ENCODE measurements at places on chromosomes 1 and 21.

GRCh38 chr1:21924503-21925005 is 12.6 kb downstream of the HSPG2 start:
- no peak for DNase-seq

GRCh38 chr1:172837816-172838679 is 179.1 kb downstream of the FASLG start:
- DNase-seq: no peak

DNA sequence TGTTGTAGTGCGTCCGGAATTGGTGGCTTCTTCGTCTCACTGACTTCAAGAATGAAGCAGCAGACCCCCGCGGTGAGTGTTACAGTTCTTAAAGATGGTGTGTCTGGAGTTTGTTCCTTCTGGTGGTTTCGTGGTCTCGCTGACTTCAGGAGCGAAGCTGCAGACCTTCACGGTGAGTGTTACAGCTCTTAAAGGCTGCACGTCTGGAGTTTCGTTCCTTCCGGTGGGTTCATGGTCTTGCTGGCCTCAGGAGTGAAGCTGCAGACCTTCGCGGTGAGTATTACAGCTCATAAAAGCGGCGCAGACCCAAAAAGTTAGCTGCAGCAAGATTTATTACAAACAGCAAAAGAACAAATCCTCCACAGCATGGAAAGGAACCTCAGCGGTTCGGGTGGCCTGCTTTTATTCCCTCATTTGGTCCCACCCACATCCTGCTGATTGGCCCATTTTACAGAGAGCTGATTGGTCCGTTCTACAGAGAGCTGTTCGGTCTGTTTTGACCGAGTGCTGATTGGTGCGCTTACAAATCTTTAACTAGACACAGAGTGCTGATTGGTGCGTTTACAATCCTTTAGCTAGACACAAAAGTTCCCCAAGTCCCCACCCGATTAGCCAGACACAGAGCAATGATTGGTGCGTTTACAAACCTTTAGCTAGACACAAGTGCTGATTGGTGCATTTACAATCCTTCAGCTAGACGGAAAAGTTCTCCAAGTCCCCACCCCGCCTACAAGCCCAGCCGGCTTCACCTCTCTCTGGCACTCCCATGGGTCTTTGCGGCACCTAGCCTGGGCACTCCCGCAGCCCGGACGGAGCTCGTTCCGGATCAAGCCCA is 49.6 kb upstream of the KRTAP19-8 start:
- DNase-seq: no peak

DNA sequence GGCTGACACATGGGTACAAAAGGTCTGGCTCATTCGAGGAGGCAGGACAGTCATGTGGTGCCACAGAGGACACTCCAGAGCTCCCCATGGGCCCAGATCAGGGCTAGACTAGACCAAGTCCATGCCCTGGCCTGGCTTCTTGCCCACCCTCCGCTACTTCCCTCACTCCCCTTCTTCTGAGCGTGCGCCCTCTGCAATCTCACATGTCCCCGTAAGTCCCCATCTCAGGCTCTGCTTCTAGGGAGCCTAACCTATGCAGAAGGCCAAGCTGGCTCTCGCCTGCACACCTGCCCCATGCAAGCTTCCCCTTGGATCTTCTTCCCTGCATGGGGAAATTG is 553.6 kb downstream of the PTPRU start:
- DNase-seq: no peak

- DNase-seq: no peak
These were observed 153.3 kb upstream of the RUNX1 start for GRCh38 chr21:35202431-35202830.

DNA sequence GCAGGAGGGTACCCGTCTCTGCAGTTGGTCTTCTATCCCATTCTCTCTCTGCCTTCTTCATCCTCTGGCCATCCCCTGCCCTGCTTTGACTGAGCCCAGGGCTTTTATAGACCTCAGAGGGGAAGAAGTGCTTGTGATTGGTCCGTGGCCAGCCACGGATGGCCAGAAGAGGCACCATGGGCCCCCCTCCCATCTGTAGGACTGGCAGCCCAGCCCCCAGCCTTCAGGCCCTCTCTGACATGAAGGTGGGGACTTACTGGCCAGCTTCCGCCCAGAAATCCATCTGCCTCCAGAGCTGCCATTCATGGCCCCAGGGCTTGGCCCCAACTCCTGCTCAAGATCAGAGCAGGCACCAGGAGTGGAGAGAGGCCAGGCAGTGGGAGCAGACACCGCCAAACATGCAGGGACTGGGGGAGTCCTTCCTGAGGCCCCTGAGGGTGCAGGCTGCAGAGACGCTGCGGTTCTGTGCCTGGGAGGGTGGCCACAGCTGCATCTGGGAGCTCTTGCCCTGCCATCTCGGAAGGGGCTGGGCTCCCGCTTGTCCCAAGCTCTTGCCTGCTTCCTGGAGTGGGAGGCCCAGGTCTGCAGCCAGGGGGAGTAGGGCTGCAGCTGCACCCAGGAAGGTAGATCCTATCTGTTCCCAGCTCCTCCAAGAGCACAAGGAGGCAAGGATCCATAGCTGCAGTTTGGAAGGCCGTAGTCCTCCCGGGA is 698.6 kb upstream of the B3GALT2 start:
- DNase-seq: no peak

GRCh38 chr1:14955402-14955801 is 198.1 kb upstream of the TMEM51 start:
- DNase-seq: no peak

DNA sequence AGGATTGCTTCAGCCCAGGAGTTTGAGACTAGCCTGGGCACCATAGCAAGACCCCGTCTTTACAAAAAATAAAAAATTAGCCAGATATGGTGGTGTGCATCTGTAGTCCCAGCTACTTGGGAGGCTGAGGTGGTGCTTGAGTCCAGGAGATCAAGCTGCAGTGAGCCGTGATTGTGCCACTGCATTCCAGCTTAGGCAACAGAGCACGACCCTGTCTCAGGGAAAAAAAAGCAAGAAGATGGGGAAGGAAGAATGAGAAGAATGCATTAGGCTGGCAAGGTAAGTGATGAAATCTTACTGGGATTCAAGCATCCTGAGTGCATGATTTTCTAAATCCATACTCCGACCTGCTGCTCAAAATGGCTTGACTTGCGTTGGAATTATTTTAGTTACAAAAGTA is 6.8 kb downstream of the PCP4L1 start:
- no peak for DNase-seq

- DNase-seq: no peak
These were observed 66.0 kb downstream of the COL18A1 start for GRCh38 chr21:45470773-45471524.

DNA sequence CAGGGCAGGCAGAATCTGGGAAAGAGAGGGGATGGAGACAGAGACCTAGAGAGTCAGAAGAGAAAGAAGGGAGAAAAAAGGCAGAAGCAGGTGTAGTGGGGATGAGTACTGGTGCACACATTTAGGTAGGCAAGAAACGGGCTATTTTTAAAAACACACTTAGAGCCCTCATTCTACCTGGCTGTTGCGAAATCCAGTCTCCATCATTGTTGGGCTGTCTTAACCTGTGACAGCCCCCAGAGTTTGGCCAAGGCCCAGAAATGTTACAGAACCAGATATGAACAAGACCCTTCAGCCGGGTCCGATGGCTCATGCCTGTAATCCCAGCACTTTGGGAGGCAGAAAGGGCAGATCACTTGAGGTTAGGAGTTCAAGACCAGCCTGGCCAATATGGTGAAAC is 12.6 kb upstream of the KDF1 start:
- DNase-seq: no peak

DNA sequence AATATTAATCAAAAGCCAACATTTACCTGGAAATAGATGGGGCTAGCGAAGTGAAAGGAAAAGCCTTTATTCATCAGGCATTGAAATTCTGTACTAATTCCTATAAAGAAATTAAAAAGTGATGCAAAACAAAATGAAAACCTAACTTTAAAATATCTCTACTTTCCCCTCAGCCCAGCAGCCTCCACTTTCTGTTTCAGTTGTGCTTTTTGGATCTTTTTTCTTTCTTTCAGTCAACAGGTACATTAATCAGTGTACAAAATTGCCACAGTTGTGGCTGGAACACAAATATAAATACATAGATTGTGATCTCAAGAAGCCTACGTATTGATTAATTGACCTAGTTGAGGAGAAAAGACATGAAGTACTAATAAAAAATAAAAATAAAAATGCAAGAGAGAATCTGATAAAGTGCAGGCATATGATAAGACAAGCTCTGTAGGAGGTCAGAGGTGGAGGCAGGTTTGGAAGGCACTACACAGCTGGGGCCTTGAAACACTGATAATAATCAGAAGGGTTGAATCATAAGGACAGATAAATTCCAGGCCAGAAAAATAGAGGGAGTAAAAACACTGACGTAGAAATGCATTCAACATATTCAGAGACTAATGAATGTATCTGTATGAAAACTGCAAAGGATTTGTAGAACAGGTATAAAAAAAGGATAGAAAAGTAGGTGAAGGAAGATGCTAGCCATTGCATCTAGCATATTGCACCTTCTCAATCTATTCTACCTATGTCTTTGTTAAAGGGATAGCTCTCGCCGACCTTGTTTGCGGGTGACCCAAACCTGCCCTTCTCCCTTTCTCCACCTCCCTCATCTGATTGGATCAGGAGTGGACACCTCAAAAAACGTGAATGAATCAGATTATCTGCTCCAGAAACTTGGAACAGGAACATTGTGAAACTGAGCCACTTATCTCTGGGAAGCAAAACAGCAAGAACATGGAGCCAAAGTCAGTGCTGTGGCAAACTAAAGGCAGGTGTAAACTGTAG is 607.8 kb upstream of the ADGRL2 start:
- no peak for DNase-seq

- no peak for DNase-seq
These were observed 2.2 kb downstream of the HAO2 start for GRCh38 chr1:119370748-119371147.

- no peak for DNase-seq
These were observed 213.0 kb downstream of the CRB1 start for GRCh38 chr1:197481101-197481500.

DNA sequence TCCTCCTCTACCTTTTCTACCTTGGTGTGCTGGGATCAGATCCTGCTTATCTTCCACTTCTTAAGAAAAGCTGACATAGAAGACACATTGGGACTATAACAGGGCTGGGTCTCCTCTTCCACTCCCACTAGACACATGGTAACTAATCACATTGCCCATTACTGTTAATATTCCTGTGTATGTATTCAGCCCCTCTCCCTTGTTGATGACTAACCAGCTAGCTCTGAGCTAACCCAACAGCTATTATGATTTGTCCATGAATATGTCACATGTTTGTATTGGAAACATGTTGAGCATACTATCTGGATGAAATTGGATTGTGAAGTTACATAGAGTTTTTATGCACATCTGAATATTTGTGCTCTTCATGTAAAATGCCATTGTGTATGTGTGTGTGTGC is 52.9 kb downstream of the MPZL1 start:
- no peak for DNase-seq

DNA sequence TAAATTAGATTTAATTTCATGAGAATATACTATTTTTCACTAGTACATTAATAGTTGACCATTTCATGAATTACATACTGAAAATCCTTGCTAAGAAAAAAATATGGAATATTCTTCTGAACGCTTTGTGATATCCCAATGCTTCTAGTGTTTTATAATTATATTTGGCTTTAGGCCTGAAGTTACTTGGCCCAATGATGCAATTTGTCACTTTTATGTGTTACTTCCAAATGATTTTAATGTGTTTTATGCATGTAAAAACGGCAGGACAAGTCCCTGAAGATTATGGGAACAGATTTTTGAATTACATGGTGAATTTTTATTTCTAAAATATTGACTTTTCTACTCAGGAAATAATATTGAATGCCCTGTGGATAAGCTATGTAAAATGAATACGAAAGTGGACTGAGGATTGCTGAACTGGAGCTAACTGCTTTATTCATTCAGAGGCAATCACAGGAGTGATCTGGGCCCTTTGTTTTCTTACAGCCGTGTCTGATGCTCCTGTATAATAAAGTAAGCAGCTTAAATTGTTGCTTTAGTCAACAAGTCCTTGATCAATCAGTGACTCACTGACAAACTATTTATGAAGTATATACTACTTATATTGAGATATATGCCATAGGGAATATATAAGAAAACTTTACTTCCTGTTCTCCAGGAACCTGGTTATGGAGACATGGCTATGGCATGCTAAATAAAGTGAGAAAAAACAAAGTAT is 543.0 kb upstream of the RGS18 start:
- no peak for DNase-seq

GRCh38 chr21:16863908-16864307 is 648.9 kb upstream of the CXADR start:
- no peak for DNase-seq

GRCh38 chr1:37032660-37033354 is 1.5 kb downstream of the GRIK3 start:
- no peak for DNase-seq

GRCh38 chr1:110634455-110635311 is 28.5 kb upstream of the KCNA2 start:
- no peak for DNase-seq

DNA sequence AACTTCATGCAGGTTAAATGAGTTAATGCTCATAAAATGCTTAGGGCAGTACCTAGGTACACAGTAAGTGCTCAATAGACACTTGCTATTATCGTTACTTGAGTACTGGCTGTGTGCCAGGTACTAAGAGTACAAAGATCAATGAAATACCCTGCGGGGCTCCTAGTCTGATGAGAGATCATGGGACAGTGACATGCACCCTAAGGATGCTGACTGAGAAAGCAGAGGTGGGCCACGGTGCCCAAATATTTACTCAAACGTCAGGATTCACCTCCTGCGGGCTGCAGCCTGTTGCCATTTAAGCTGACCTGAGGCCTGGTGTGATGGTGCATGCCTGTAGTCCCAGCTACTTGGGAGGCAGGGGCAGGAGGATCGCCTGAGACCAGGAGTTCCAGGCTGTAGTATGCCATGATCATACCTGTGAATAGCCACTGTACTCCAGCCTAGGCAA is 19.8 kb upstream of the LUZP1 start:
- DNase-seq: no peak

GRCh38 chr1:1318131-1318652 is 6.3 kb downstream of the INTS11 start:
- DNase-seq: no peak

DNA sequence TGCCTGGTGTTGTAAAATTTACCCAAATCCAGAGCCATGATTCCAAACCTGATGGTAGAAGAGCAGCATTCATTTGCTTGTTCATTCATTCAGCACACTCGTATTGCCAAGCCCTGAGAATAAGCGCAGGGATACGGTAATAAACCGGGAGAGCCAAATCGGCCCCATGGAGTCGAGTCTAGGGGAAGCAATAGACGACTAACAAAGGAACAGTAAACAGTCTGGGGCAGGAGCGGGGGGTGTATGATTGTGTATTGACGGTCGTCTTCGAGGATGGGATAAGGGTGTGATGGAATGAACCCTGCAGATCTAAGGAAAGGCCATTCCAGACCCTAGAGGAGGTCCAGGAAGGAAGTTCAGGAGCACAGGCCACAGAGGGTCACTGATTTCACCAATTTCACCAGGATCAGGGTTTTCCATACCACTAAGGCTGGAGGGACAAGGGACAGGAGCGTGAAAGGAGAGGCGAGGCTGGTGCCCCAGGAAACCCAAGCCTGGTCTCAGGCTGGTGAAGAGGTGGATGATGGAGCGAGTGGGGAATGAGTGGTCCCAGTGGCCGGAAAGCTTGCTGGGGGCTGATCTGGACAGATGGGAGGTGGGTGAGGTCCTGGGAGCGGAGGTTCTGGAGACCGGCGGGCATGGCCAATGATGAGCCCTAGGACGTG is 61.1 kb upstream of the PDE9A start:
- DNase-seq: no peak

- no peak for DNase-seq
These were observed 93.2 kb downstream of the EPHB2 start for GRCh38 chr1:22803833-22804232.
